Right ventricle myocardium superior (tissue), 1 donor: ENCODE measurements at places on chromosomes 7 and 10. TPM values are rescaled to one million over a fixed set of nuclear protein-coding genes. Genes with fewer than 3 reads are reported as not detected.

Gene PLA2G12B
- 0.73 TPM for total RNA-seq

Gene PHKG1
- 31.3 TPM for total RNA-seq

Gene KIF11
- 0.78 TPM for total RNA-seq

DNA sequence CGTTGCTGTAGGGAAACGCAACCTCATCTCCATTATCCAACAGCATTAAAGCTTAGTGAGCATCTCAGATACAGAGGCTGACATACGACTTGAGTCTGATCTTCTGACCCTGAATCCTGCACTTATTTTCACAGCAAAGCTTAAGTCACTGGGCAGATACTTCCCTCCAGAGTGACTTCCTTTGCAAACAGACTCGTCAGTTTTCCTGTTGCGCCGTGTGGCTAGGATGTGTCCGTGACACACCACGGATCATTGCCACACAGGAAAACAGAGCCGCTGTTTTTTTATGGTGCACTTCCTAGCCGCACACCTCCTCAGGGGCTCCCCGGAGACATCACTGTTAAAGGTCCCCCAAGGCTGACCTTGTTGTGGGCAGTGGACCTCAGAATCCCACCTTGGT lies 94.9 kb upstream of the MKI67 start:
- no peak for DNase-seq

DNA sequence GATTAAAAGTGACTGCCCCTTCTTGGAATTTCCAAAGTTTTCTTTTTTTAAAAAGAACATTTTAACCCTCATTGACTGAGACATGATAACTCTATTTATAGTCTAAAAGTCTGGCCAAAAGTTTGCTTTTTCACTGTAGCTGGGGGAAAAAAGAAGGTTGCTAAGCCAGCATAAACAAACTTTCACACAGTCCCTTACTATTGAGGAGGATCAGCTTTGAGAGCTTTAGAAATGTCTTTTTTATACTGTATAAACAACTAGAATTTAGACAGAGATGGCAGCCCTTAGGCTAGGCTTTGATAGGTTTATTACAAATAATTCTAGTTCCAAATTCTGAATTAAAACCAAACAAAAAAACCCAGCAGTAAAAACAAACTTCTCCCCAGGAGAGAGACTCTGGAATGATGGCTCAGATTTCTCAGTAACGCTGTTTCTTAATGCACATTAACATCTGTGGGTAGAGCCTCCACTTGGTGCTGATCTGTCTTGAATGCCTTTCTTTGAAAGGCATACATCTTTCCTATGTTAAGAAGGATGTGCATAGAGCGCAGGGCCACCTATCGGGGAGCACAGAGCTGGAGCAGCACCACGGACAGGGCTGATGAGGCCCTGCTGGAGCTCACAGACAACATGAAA lies 100.9 kb upstream of the PDLIM1 start:
- no peak for DNase-seq

DNA sequence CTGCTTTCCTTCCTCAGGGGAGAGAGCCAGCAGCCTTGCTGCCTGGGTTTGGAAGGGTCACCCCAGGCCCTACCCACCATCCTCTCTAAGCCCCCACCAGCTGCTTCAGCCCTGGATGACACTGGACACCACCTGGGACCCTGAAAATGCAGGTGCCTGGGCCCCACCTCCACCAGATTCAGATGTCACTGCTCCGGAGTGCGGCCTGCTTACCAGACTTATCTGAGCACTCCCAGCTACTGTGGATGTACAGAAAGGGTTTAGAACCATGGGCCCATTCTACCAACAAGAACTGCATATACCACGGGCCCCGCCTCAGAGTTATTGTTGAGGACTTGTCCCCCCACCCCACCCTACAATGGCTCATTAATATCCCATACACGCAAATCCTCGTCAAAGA lies 172.3 kb downstream of the PTPRN2 start:
- no peak for DNase-seq

GRCh38 chr10:126072622-126073021 lies 176.3 kb downstream of the FANK1 start:
- no peak for DNase-seq

- peak; percentile 88 for DNase-seq
Measured at GRCh38 chr7:5177060-5177459, 13.0 kb upstream of the WIPI2 start.

GRCh38 chr7:2820508-2820934 lies 23.6 kb downstream of the GNA12 start:
- peak; percentile 77 for DNase-seq

DNA sequence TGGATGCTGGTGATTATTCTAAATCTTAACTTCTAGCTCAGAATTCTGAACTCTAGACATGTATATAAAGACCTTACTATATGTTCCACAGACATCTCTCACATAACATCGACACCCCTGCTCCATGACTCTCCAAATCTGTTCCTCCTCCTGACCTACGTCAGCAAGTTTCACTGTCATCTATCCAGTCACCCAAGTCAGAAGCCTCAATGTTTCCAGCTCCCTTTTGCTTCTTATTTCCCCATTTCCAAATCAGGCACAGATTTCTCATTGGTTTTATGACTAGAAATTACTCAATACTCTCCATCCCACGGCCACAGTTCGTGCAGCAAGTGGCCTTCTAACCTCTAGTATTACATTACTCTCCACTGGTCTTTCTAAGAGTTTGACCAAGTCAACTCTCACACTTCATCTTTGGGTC lies 28.5 kb downstream of the EPC1 start:
- no peak for DNase-seq

DNA sequence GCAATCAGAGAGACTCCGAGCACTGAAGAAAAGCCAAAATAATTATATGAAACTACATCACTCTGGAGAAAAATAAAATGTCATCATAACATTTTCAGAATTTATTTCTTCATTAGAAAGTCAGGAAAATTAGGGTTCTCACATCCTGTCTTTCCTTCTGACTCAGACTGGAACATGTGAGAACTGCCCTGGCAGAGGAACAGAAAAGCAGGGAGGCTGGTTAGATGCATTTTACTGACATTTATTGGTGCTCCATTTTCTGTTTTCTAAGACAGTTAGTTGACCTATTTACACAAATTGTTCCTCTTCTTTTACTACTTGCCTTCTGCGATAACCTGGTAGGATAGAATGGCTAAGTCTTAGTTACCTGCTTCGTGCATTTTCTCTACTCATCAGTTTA lies 58.6 kb upstream of the ANK3 start:
- no peak for DNase-seq

GRCh38 chr10:14671386-14671831 lies 103.3 kb downstream of the FAM107B start:
- no peak for DNase-seq

DNA sequence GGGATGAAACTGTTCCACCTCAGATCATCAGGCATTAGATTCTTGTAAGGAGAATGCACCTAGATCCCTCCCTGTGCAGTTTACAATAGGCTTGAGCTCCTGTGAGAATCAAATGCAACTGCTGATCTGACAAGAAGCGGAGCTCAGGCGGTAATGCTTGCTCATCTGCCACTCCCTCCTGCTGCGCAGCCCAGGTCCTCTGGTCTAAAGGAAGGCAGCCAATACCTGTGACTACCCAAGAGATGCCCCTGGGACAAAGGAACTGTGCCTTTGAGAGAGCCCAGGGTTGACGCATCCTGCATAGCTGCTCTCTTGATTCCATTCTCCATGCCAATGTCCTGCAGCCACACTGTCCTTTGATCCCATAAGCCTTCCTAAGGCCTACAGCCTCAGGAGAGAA lies 73.1 kb downstream of the ADCYAP1R1 start:
- DNase-seq = no peak

DNA sequence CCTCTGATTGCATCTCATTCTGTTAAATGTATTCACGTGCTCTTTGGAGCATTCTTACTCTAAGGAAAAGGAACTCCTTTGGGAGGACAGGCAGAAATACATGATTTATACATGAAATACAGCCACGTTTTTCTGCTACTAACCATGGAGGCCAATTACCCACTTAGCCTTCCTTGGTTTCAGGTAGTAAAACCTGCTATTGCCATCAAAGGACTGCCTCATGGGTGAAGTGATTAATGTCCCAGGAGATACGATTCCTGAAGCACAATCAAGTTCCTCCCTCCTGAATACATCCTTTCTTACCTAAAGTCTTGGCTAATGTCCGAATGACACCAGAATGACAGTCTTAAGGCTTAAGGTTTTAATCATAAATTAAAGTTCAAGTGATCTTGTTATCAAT lies 58.5 kb upstream of the PIK3CG start:
- DNase-seq = no peak
